Hematopoietic multipotent progenitor cell (in vitro differentiated cells): ENCODE measurements at places on chromosomes 12 and 14. TPM values are rescaled to one million over a fixed set of nuclear protein-coding genes. Genes with fewer than 3 reads are reported as not detected.

NXPH4 gene
- total RNA-seq, result not detected

RNU4-1 gene
- total RNA-seq, result under 0.01 TPM

EFCAB11 gene
- total RNA-seq, result 3.0 TPM

CACNA1C gene
- 0.54 TPM for total RNA-seq

TAS2R14 gene
- 1.9 TPM for total RNA-seq

SYT1 gene
- 0.81 TPM for total RNA-seq

SERPINA9 gene
- not detected for total RNA-seq

CLMN gene
- total RNA-seq, result 1.9 TPM

STAB2 gene
- not detected for total RNA-seq

BRMS1L gene
- total RNA-seq, result 0.81 TPM

CD163L1 gene
- under 0.01 TPM for total RNA-seq

DDX23 gene
- total RNA-seq, result 58.7 TPM

SALL2 gene
- 7.0 TPM for total RNA-seq

ESR2 gene
- total RNA-seq, result 2.2 TPM

C12orf76 gene
- total RNA-seq, result 47.4 TPM

SRRM4 gene
- total RNA-seq, result under 0.01 TPM

UBE2N gene
- total RNA-seq, result 42.0 TPM

SMCO2 gene
- total RNA-seq, result not detected

IFT43 gene
- total RNA-seq, result 9.2 TPM

DNM1L gene
- total RNA-seq, result 36.4 TPM

NRIP2 gene
- not detected for total RNA-seq

RDH5 gene
- 1.9 TPM for total RNA-seq

UNG gene
- 28.3 TPM for total RNA-seq

PDE3A gene
- 0.81 TPM for total RNA-seq

CLEC12A gene
- total RNA-seq, result 1.6 TPM

HHIPL1 gene
- total RNA-seq, result under 0.01 TPM

FOXG1 gene
- not detected for total RNA-seq

PIANP gene
- total RNA-seq, result under 0.01 TPM

KRT82 gene
- total RNA-seq, result not detected

SLCO1B1 gene
- total RNA-seq, result not detected

HOTAIR gene
- not detected for total RNA-seq

BMAL2 gene
- total RNA-seq, result 4.0 TPM

COX6A1 gene
- 380 TPM for total RNA-seq

P2RX2 gene
- total RNA-seq, result not detected

COX8C gene
- not detected for total RNA-seq

INHBC gene
- total RNA-seq, result 0.27 TPM

CLEC4E gene
- not detected for total RNA-seq

OTUB2 gene
- total RNA-seq, result 0.54 TPM

ADAMTS20 gene
- total RNA-seq, result not detected

INSM2 gene
- total RNA-seq, result not detected

ASCL4 gene
- total RNA-seq, result not detected
